ENCODE measurements at places on chromosomes 5 and 9.

DNA sequence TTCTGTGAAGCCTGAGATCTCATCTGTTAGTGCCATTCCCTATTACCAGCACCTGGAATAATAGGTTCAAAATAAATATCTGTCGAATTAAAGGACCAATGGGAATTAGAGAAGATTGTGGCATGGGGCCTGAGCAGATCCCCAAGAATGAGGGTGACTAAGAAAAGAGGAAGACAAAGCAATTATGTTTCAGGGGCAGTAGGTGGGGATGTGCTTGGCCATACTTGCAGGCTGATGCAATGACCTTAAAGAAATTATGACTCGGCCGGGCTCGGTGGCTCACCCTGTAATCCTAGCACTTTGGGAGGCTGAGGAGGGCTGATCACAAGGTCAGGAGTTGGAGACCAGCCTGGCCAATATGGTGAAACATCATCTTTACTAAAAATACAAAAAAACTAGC is 562.8 kb downstream of the PTPRD start:
- DNase-seq: no peak

DNA sequence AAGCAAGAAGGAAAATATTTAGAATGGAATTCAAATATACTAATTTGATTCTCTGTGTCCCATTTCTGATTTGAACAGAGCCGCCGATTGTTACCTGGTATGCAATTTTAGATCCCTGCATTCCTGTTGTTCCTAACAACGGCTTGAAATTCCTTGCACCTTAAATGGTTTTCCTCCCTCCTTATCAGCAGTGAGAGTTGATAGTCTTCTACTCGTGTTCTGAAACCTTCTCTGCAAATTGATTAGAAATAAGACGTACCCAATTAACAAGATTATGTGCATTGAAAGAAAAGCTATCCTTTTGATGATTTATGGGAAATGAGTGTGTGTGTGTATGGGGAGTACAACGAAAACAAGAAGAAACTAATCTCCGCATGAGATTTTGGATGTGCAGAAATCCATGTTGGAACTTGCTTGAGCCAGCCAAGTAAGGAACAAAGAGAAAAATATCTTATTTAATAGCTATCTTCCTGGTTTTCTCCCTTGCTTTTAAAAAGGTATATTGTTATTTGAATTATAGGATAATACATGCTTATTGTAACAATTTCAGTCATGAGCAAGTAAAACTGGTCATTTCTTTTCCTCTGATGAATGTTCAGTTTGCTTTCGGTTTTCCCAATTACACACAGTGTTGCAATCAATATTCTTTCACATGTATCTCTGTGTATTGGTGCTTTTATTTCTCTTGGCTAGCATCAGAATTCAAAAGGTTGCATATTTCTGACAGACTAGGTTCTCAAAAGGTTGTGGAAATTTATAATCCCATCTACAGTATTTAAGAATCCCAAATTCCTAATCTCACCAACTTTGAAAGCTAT is 211.1 kb upstream of the ACTBL2 start:
- DNase-seq: no peak

DNA sequence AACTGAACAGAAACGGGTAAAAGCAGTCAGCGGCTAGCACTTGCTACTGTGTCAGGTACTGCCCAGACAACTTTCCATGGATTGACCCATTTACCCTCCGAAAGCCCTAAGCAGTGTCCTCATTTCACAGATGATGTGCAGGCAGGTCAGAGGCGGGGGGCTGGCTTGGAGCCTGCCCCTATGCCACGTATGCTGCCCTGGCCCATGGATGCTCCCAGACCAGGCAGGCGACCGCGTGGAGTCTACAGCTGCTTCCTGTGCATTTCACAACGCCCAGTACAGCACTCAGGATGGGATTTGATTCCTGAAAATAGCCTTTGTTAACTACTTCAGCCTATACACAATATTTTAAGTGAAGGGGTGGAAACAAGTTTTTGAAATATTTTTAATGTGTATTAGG is 202.9 kb downstream of the NXNL2 start:
- DNase-seq: no peak

- no peak for DNase-seq
Observed at GRCh38 chr5:174291162-174291561, 245.7 kb downstream of the NSG2 start.

DNA sequence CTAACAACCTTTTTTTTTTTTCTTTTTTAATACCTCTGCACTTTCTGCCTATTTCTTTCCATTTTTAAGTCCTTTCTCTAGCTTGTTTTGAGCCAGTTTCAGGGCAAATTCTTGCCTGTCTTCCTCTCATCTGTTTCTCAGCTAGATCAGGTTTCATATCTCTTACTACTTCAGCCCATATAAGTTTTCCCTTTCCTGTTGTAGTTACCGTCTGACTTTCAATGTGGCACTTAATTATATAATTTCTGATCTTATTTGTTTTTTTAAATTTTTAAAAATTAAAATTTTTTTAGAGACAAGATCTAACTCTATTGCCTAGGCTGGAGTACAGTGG is 104.7 kb upstream of the ELL2 start:
- DNase-seq: no peak

- DNase-seq: no peak
Observed at GRCh38 chr5:181035991-181036815, 3.9 kb upstream of the BTNL9 start.

DNA sequence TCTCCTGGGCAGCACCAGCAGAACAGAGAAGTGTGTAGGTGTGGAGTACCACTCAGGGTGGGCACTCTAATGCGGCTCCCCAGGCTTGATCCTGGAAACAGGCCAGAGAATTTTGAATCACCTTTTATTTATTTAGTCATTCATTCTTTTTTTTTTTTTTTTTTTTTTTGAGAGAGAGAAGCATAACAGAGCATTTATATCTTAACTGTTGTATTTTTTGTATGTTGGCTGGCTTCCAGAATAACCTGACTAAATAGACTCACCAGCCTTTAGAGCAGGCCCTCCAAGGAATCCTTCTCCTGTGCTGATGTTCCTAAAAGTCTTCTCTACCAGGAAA is 153.4 kb downstream of the PIK3R1 start:
- DNase-seq: no peak

DNA sequence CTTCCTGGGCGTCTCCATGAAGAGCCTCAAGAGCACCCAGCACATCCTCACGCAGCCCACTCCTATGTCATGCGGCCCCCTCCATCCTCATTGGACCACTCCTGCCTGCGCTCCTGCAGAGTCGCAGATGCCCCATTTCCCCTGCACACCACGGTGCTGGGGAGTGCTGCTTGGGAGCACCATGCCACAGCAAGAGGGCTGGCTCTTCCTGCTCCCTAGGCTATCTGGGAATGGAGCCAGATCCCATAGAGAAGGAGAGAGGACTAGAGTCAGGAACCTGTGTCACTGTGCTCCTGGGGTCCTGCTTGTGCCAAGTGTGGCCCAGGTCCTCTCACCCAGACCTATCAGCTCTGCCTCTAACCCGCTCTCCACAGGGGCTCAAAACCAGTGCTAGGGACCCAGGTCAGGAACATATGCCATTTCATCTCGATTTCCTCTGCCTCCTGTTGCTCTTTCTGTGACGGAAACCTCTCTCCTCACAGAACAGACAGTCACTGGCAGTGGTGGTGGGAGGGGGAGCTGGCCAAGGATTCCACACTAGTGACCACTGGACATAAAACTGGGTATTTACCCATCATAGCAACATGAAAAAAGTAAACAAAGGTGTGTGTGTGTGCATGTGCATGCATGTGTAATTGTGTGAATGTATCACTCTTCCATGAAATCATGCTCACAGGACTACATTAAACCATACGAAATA is 178.4 kb downstream of the TTLL11 start:
- DNase-seq: no peak

- no peak for DNase-seq
Observed at GRCh38 chr5:156783092-156783491, 67.0 kb upstream of the PPP1R2B start.

- DNase-seq: no peak
Observed at GRCh38 chr5:17805227-17805825, 171.1 kb downstream of the TAF11L14 start.

GRCh38 chr5:2283481-2284045 is 400.8 kb upstream of the IRX4 start:
- no peak for DNase-seq

DNA sequence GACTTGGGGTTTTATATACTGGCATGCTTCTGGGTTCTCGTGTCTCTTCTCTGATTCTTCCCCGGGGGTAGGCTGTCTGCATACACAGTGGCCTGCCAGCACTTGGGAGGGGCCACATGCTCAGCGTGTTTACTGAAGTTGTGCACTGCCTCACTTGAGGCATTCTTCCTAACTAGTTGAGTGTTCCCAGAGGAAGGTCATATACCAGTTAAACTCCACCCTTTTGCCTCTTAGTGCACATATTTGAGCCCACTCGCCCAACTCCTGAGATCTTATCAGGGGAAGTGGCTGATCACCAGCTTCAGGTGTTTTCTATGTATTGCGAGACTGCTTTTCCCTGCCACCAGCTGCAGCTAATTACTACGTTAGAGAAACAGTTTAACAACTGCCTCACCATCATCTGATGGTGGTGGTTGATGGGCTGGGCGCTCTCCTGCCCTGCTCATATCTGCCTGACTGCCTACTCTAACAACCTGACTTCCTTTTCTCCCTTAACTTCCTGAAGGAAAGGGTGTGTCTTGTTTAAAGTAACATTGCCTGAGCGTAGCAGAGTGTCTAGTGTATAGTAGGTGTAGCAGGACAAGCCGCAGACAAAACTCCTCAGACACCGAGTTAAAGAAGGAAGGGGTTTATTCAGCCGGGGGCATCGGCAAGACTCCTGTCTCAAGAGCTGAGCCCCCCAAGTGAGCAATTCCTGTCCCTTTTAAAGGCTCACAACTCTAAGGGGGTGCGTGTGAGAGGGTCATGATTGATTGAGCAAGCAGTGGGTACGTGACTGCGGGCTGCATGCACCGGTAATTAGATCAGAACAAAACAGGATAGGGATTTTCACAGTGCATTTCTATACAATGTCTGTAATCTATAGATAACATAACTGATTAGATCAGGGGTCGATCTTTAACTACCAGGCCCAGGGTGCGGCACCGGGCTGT is 60.1 kb upstream of the CLINT1 start:
- DNase-seq: no peak

GRCh38 chr5:15354021-15354420 is 146.0 kb upstream of the FBXL7 start:
- no peak for DNase-seq

GRCh38 chr5:150582241-150583109 is 58.0 kb upstream of the SYNPO start:
- no peak for DNase-seq

GRCh38 chr9:83536332-83536731 is 1.9 kb downstream of the FRMD3 start:
- DNase-seq: no peak

DNA sequence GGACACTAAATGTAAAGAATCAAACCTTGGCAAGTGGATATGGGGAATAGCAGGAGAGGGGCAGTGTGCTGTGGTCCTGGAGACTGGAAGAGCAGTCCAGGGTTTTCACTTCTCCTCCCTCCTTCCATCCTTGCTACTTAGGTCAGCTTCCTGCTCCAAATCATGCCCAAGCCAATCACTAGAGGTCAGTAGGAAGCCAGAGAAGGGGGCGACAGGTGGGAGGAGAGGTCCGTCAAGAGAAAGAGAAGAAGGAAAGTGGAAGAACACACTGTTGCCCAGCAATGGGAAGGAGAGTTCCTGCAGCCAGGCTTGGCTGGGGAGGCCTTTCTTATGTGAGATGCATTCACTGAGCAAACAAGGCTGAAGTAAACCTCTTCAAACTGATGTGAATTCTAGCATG is 289.6 kb downstream of the DTWD2 start:
- DNase-seq: no peak

GRCh38 chr5:125249400-125249799 is 503.0 kb upstream of the ZNF608 start:
- DNase-seq: no peak

GRCh38 chr9:82126256-82126655 is 137.7 kb downstream of the SPATA31D1 start:
- DNase-seq: no peak

- DNase-seq: no peak
Observed at GRCh38 chr5:59799668-59800346, 93.7 kb downstream of the PDE4D start.

GRCh38 chr5:59829386-59829785 is 64.1 kb downstream of the PDE4D start:
- no peak for DNase-seq

DNA sequence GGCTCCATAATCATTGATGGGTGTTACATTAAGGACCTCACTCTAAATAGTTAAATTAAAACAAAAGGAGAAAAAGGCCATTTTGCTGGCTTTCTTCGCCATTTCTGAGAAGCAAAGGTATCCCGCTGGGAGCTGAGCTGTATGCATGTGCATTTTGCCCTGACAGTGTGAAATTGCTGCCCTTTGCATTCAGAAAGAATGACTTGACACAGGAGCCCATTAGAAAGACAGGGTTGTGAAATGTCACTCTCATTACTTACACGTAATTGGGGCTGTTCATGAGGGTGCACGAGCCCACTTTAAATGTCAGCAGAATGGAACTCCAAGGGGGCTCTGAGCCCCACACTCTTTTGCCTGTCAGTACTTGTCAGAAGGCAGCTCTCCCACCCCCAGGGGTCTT is 85.0 kb downstream of the SEMA4D start:
- no peak for DNase-seq

DNA sequence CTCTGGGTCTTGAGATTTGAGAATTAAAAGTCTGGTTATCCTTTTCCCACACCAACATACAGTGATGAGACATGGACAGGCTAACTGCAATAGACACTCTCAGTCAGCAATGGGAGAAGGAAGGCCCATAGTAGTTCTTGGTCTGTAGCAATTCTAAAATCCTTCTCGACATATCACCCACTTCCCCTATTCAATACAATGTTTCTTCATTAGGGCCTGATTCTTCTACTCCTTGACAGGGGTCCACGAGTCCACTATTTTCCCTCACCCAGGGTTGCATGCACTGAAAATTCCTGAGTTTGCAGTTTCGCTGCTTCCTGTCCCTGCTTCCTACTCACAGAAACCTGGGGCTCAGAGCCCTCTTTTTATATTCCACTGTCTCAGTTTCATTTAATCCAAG is 402.8 kb downstream of the MAT2B start:
- DNase-seq: no peak

DNA sequence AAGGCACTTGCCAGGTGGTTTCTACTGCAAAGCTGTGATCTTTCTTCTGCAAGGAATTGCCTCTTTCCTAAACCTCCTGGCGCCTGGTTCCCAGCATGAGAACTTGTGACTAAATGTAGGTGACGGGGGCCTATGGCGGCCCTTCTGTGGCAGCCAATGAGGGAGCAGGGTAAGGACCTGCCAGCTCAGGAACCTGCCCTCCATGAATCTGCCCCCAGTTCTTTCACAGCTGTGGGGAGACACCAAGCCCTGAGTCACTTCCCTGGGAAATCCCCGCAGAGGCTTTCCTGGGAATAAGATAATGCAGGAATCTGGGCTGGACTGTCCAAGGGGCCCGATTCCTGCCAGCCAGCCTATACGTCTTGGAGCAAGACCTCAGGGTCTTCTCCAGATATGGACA is 56.7 kb upstream of the CTNNA1 start:
- DNase-seq: no peak

All from cortex of kidney (tissue), 1 donor.